ENCODE measurements at places on chromosomes 12 and 14.

- DNase-seq = no peak
Observed at GRCh38 chr14:68651652-68652432, 141.0 kb downstream of the ZFP36L1 start.

GRCh38 chr12:92299744-92300143 lies 154.1 kb upstream of the BTG1 start:
- DNase-seq = no peak

DNA sequence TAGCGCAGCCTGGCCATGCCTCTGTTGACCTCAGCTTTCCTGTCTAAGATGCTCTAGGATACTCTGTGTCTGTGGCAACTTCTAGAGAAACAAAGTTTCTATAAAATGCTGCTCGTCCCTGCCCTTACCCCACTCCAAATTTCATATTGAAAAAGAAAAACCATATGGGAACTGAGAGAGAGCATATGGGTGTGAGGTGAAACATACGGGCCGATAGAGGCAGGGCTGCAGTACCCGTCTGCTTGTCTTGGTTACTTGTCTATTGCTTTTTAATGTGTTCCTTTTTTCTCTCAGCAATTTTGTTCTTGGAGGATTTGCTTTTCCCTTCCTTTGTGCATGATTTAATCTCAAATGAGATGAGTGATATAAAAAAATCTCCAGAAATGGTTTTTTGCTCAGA lies 113.0 kb downstream of the SRGAP1 start:
- no peak for DNase-seq

DNA sequence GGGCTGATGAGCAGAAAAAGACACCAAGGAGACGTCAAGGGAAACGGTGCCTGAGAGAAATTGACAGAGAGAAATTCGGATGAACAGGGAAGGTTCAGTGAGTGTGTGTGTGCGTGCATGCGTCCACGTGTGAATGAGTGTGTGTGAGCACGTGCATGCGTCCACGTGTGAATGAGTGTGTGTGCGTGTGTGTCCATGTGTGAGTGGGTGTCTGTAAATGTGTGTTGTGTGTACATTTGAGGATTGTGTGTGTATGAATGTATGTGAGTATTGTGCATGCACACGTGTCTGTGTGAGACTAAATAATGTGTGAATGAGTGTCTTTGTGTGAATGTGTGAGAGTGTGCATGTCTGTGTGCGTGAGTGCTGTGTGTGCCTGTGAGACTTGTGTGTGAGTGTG lies 137.4 kb upstream of the MED13L start:
- DNase-seq = no peak

DNA sequence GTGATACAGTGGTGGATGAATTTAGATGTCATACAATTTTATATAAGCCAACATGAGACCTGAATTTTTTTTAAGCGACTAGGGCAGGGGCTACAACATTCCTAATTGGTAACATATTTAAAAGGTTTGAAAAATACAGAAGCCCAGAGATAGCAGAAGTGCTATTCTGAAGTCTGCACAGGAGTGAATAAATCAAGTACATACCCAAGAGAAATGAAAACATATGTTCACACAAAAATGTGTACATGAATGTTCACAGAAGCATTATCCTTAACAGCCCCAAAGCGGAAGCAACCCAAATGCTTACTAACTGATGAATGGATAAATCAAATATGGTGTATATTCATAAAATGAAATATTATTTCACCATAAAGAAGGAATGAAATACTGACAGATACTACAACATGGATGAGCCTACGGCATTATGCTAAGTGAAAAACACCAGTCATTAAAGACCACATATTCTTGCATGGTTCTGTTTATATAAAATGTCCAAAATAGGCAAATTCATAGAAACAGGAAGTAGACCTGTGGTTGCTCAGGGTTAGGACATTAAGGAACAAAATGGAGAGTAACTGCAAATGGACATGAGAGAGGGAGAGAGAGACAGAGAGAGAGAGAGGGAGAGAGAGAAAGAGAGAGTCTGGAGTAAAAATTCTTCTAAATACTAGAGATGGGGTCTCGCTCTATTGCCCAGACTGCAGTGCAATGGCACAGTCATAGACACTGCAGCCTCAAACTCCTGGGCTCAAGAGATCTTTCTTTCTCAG lies 28.0 kb upstream of the GXYLT1 start:
- no peak for DNase-seq

- DNase-seq = no peak
Observed at GRCh38 chr12:109462868-109463692, 14.0 kb downstream of the KCTD10 start.

GRCh38 chr14:90386321-90386720 lies 10.5 kb upstream of the CALM1 start:
- no peak for DNase-seq

GRCh38 chr12:27305673-27306456 lies 26.8 kb upstream of the BMAL2 start:
- DNase-seq = peak; percentile 23

- DNase-seq = no peak
Observed at GRCh38 chr12:29026419-29026818, 122.7 kb upstream of the FAR2 start.

DNA sequence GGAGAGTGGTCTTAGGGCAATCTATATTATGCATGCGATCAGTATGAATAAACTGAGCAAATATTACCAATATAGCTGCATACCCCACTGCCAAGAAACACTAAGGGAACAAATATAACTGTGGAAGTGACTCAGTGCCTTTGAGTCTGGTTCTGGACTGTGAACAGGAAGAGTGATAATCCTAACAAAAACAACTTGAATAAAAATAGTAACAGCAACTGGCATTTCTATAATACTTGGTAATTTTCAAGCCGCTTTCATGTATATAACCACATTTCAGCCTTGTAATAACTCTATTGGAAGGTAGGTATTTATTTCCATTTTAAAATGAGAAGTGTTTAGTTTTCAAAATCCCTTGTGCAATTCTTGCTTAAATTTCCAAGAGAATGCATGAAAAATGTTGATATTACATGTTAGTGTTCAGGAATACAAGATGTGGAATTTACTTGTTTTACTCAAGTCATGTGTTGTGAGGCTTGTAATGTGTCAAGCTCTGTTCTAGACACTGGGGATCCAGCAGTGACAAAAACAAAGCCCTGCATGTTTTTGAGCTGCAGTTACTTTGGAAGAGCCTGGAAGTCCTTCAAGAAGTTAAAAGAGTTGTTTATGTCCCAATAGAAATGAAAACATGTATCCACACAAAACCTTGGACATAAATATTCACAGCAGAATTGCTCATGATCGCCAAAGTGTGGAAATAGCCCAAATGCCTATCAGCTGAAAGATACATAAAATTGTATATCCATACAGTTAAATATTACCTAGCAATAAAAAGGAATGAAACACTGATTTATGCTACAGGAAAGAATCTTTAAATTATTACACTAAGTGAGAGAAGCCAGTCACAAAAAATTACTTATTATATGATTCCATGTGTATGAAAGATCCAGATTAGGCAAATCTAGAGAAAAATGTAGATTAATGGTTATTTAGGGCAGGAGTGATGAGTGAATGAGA lies 338.1 kb upstream of the TMEM132C start:
- DNase-seq = no peak

GRCh38 chr12:93591137-93591868 lies 18.8 kb downstream of the SOCS2 start:
- peak; percentile 69 for DNase-seq

DNA sequence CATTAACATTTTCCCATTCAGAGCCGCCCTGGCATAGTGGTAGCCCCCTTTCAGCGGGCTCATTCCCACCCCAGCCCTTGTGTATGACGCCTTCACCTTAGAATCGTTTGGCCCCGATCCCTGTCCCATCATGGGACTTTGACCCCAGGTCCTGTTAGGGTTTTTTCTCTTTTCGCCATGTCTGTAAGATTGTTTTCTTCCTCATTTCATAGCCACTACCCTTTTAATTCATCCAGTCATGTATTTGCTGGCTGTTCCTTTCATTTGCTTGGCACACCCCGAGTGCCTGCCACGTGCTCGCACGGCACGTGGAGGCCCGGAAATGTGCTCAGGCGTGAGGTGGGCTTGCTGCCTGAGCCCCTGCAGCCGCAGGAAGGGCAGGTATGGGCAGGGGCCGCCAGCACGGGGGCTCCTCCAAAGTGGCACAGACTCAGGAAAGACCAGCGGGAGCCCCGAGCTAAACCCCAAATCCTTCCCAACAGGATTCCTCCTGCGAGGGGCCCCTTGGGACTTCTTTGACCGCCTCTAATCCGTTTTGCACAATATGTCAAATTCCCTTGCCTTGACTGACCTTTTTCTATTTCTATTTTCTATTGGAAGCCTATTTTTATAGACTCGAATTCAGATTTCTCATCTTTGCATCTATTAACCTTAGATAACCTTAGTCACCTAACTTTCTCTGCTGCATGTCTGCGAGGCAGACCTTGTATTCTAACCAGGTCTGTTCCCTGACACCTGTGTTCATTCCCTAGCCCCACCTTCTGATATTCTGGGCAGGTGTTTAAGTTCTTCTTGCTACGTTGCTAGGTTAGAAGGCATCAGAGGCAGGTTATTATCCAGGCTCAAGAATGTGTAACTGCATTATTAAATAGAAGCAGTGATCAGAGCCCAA lies 114.8 kb downstream of the EML1 start:
- DNase-seq = no peak

DNA sequence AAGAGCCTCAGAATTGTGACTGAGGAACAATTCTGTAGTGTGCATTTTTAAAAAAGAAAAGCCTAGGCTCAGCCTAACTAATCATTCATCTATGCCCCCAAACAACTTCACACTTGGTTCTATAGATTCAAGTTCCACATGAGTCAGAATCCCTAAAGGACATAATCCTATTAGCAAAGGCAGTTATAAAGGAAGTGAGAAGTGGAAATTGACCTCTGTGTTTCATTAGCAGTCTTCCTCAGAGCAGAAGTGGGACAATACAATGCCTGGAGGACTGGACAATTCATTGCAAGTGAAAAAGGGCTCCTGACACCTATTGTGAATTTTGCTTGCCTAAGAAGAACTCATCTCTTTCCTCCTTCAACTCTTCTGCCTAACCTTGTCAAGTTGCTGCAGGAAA lies 222.3 kb downstream of the PTPRO start:
- DNase-seq = no peak

GRCh38 chr12:125968413-125968812 lies 903.2 kb downstream of the AACS start:
- no peak for DNase-seq

- peak; percentile 86 for DNase-seq
Observed at GRCh38 chr12:47715393-47715876, 9.6 kb upstream of the RPAP3 start.

- peak; percentile 10 for DNase-seq
Observed at GRCh38 chr14:44963775-44964380, 1.9 kb downstream of the TOGARAM1 start.

GRCh38 chr14:53209370-53209769 lies 56.2 kb upstream of the DDHD1 start:
- no peak for DNase-seq

- no peak for DNase-seq
Observed at GRCh38 chr12:19547271-19547671, 108.0 kb downstream of the AEBP2 start.

DNA sequence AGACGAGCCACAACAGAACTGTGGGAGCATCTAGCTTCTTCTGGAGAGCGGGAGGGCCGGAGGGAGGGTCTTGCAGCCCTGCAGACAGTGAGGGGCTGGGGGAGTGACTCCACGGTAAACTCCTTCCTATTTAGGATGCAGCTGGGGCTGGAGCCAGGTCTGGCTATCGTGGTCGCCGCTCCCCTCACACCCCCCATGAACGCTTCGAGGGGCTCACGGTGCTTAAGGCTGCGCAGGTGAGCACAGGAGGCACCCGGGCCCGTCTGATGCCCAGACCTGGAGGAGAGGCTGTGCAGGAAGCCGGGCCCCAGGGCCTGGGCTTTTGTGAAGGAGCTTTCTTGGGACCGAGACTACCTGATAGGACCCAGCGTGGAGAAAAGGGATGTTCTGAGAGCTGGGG lies 3.9 kb upstream of the GNB3 start:
- no peak for DNase-seq

GRCh38 chr12:110670161-110670701 lies 18.7 kb downstream of the HVCN1 start:
- DNase-seq = no peak

DNA sequence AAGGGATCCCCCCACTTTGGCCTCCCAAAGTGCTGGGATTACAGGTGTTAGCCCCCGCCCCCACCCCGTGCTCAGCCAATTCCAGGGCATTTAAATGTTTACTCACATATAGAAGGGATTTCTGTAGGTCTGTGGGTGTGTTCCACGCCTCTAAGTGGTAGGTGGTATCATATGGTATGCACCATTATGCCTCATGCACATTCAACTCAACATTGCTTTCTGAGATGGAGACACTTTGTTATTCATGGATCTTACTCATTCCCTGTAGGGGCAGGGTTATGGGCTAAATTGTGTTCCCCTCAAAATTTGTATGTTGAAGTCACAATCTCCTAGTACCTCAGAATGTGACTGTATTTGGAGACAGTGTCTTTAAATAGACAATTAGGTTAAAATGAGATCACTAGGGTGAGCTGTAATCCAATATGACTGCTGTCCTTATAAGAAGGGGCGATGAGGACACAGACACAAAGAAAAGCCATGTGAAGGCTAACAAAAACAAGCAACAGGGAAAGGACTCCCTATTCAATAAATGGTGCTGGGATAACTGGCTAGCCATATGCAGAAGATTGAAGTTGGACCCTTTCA lies 200.6 kb downstream of the EFCAB11 start:
- no peak for DNase-seq

- DNase-seq = no peak
Observed at GRCh38 chr12:110111476-110112334, 12.5 kb upstream of the IFT81 start.

DNA sequence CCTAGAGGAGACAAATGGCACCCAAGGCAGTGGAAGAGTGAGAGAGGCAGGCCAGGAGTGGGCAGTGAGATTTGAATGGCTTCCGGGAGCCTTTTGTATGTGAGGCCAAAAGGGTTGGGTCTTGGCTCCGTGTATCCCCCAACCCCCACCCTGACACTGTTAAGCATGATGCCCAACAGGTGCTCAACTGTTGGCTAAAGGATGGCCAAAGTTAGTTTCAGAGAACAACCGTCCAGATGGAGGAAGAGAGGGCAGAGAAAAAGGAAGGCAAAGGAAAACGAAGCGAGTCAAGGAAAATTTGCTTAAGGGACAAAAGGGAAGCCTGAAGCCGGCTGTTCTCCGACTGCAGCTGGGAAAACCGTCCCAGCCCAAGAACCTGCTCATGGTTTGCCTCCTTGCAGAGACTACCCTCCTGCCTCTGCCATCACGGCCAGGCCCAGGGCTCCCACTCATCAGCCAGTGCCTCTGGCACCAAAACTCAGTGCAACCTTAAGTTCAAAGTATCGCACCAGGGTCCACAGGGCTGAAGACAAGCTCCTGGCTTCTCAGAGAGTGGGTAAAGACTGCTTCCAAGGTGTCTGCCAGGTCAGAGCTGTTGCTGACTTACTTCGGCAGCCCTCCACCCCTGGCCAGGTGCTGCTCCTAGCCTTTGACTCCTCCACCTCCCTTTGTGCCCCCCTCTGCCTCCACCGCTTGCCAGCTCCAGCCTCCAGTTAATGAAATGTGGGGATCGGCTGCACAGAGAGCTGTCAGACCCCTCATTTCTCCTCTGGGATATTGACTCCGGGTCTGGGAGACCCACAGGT lies 4.2 kb upstream of the C1QL4 start:
- no peak for DNase-seq

GRCh38 chr12:46144433-46144832 lies 124.4 kb downstream of the SLC38A1 start:
- DNase-seq = no peak

- DNase-seq = no peak
Observed at GRCh38 chr12:44689587-44689986, 186.5 kb downstream of the NELL2 start.

- no peak for DNase-seq
Observed at GRCh38 chr14:53226553-53226952, 73.4 kb upstream of the DDHD1 start.
